ENCODE measurements at places on chromosomes 3 and 15. TPM values are rescaled to one million over a fixed set of nuclear protein-coding genes. Genes with fewer than 3 reads are reported as not detected.

The EDC3 gene
- total RNA-seq: 7.4 TPM

The ATP10A gene
- total RNA-seq: not detected

DNA sequence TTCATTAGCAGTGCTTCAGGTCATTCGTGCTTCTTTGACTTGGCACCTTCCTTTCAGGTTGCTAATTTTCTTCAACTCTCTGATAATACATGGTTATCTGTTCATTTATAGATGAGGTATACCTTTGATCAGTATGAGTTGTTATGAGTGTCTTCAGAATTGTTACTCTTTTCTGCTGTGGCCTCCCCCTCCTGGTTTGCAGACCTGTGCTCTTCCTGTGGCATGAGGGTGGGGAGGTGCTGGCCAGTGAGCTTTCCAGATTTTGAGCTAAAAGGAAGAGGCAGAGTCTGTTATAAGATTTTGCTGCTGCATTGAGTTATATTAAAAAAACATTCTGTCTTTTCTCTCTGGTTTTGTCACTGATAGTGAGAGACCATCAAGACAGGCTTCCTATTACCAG lies 30.8 kb upstream of the GOLGA6L9 start:
- DNase-seq: no peak

GRCh38 chr3:73586628-73587027 lies 38.1 kb downstream of the PDZRN3 start:
- no peak for DNase-seq

DNA sequence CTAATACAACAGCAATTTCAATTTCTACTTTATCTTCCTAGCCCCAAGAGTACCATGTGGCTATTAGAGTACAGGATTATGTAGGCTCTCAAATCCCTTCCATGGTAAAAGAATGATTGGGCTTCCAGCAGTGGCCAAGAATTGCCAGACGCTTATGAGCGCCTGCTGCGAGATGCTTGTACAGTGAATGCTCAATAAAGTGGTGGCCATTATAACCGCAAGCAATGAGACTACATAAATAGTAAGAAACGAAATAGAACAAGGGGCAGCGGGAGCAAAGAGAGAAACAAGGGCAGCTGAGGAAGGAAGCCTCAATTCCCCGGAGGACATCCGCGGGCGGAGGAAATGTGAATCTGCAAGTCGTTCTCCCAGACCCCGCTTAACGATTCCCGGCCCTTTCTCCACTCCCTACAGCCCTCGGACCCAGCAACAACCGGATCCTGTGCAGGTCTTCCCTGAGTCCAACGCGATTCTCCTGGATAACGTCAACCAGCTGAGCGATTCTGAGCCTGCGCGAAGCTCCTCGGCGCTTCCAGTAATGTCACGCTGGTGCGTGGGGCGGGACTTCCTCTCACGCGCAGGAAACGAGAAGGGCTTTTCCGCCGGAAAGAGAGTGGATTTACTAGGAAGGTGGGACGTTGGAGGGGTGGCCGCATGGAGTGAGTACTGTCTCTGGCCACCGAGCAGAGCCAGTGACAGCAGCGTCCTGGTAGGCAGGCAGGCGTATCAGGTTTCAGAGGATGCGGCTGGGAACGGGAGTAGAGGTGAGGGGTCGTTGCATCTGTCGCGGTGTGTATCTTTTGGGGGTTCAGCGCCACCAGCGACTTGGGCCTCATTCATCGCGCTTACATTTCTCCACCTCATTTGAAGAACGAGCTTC lies 40.5 kb upstream of the AP3B2 start:
- DNase-seq: peak; percentile 94

DNA sequence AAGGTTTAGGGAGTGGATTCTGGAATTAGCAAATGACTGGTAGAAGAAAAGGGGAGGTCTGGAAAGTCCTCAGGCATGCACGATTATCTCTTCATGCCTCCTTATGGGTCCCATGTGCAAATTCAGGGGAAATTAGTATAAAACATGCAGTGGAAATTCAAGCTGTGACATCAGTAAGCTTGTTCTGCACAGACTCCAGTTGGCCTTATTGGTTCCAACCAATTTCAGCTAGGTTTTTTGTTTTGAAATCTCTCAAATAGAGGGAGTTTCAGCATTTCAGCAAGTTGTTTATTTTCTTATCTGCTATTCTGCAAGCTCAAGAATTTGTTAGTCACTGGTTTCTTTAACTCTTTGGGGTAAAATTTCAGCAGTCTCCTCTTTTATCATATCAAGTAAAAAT lies 774 bp upstream of the TMCO5A start:
- no peak for DNase-seq

Data from RPMI7951 (cell line).